Activated gamma-delta T cell (primary cell): ENCODE measurements at places on chromosomes 13 and 19.

DNA sequence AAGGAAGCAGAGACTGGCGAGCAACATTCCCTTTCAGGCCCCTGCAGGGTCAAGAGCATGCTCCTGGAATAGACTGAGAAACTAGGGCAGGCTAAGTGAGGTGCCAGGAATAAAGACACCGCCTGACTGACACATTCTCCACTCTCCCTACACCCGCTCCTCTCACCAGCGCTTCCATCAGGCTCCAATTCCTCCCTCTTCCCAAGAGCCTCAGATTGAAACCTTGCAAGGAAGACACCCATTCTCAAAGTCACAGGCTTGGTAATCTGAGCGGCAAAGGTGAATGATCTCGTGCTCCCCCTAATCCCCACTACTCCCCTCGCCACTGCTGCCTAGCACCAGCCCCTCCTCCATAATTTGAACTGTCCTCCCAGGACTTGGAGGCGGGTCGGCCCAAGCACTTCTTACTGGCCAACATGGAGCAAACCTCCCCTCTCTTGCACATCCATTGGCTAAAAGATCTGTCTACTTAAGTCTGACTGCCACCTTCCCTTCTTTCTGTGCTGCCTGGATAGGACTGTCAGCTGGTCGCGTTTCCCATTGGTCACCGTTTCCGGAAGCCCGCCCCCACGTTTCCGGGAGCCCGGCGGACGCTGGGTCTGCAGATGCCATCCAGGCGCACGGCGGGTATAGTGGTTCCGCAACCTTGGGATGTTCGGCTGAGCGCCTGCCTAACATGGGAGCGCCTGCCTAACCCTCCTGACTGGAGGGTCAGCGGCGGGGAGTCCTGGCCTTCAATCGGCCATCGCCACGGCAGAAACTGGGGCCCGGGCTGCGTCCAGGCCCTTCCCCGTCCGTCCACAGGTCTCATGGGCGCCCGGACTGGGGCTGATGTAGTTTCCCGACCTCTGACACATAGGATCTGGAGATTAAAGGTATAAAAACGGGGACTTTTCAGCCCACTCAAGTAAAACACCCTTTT, 33.6 kb downstream of the ZNF383 start:
- no peak for DNase-seq

- no peak for DNase-seq
These were observed 231.0 kb downstream of the MYO16 start for GRCh38 chr13:108860418-108860817.

GRCh38 chr13:50261130-50261901, 246.1 kb downstream of the KCNRG start:
- DNase-seq = no peak

- no peak for DNase-seq
These were observed 144.2 kb upstream of the VSTM2B start for GRCh38 chr19:29381353-29382203.

GRCh38 chr13:110199046-110199831, 107.7 kb downstream of the COL4A1 start:
- DNase-seq = no peak

- no peak for DNase-seq
These were observed 1000.2 kb upstream of the ATXN8OS start for GRCh38 chr13:69107436-69107835.

GRCh38 chr13:63161219-63161618, 1745.6 kb upstream of the PCDH20 start:
- DNase-seq = no peak

DNA sequence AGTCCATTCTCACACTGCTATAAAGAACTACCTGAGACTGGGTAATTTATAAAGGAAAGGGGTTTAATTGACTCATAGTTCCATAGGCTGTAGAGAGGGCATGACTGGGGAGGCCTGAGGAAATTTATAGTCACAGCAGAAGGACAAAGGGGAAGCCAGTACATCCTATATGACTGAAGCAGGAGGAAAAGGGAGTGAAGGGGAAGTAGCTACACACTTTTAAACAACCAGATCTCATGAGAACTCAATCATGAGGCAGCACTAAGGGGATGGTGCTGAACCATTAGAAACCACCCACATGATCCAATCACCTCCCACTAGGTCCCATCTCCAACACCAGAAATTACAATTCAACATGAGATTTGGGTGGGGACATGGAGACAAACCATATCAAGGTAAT, 209.1 kb downstream of the DIAPH3 start:
- DNase-seq = no peak

DNA sequence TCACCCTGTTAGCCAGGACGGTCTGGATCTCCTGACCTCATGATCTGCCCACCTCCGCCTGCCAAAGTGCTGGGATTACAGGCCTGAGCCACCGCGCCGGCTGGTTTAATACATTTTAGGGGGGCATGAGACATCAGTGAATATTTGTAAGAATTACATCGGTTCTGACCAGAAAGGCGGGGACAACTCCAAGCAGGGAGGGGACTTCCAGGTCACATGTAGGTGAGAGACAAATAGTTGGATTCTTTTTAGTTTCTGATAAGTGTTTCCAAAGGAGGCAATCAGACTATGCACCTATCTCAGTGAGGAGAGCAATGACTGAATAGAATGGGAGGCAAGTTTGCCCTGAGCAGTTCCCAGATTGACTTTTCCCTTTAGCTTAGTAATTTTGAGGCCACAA, 3.7 kb upstream of the ZNF552 start:
- DNase-seq = no peak

GRCh38 chr13:33260168-33261098, 25.1 kb downstream of the STARD13 start:
- DNase-seq = no peak
